ENCODE measurements at places on chromosomes 1 and 21.

- H3K4me1 ChIP-seq = no peaks in the 10 kb centered on the region
- H3K36me3 ChIP-seq = peaks cover 4% of the 10 kb centered on the region
- no peaks in the 10 kb centered on the region for H3K27me3 ChIP-seq
- no peak for DNase-seq
- no peak overlapping the region for H3K4me3 ChIP-seq
These were observed 175.6 kb upstream of the HP1BP3 start for GRCh38 chr1:20962576-20963258.

- H3K27me3 ChIP-seq = no peaks in the 10 kb centered on the region
- no peak overlapping the region for H3K27ac ChIP-seq
- DNase-seq = no peak
- H3K4me3 ChIP-seq = peak overlapping the region; percentile 49
- no peaks in the 10 kb centered on the region for H3K36me3 ChIP-seq
These were observed 56.1 kb downstream of the GABPA start for GRCh38 chr21:25790878-25791204.

- H3K4me1 ChIP-seq = no peaks in the 10 kb centered on the region
- no peak for DNase-seq
- peaks cover 90% of the 10 kb centered on the region for H3K36me3 ChIP-seq
- no peaks in the 10 kb centered on the region for H3K27me3 ChIP-seq
- H3K27ac ChIP-seq = no peak overlapping the region
These were observed 13.6 kb downstream of the SRSF11 start for GRCh38 chr1:70234733-70235132.

GRCh38 chr1:56031001-56031400, 548.4 kb downstream of the PLPP3 start:
- H3K4me1 ChIP-seq = no peaks in the 10 kb centered on the region
- DNase-seq = no peak
- H3K27me3 ChIP-seq = no peaks in the 10 kb centered on the region
- no peak overlapping the region for H3K4me3 ChIP-seq
- H3K27ac ChIP-seq = no peak overlapping the region
- no peaks in the 10 kb centered on the region for H3K36me3 ChIP-seq

DNA sequence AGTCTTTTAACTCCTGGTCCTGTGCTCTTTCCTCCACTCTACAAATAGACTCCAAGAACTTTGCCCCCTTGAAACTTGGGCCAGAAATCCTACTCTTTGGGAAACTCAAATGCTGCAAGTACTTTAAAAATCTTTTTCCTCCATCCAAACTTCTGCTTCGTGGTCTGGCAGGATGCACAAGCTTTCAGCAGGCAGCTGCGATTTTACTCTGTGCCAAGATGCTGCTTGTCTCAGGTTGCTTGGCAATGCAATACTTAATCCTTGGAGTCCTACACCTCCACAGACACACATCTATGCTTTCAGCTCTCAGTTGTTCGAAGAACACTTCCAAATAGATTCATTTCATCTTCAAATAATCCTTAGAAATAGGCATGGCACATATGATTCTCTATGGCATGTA, 435.3 kb upstream of the USP24 start:
- H3K4me1 ChIP-seq = no peaks in the 10 kb centered on the region
- DNase-seq = no peak
- H3K4me3 ChIP-seq = no peak overlapping the region
- no peaks in the 10 kb centered on the region for H3K36me3 ChIP-seq

DNA sequence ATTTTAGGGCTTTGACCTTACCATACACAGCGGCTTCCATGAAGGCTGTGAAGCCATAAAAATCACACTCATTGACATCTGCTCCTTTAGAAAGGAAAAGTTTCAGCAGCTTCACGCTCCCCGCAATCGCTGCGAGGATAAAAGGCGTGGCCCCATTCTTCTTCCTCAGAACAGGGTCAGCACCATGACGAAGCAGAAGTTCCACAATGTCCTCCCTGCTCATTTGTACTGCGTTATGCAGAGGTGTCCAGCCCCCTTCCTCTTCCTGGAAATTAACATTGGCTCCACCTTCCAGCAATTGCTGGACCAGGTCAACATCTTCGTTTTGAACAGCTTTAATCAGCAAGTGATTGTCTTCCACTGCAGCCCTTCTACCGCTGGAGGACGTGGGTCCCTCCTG, 2.7 kb downstream of the RNASEL start:
- DNase-seq = no peak
- H3K27me3 ChIP-seq = no peaks in the 10 kb centered on the region
- H3K4me1 ChIP-seq = peaks cover 9% of the 10 kb centered on the region
- no peak overlapping the region for H3K27ac ChIP-seq

GRCh38 chr1:12202190-12202497, 27.7 kb upstream of the VPS13D start:
- DNase-seq = no peak
- peaks cover 1% of the 10 kb centered on the region for H3K27me3 ChIP-seq
- H3K4me1 ChIP-seq = peaks cover 21% of the 10 kb centered on the region
- H3K36me3 ChIP-seq = no peaks in the 10 kb centered on the region
- no peak overlapping the region for H3K27ac ChIP-seq

DNA sequence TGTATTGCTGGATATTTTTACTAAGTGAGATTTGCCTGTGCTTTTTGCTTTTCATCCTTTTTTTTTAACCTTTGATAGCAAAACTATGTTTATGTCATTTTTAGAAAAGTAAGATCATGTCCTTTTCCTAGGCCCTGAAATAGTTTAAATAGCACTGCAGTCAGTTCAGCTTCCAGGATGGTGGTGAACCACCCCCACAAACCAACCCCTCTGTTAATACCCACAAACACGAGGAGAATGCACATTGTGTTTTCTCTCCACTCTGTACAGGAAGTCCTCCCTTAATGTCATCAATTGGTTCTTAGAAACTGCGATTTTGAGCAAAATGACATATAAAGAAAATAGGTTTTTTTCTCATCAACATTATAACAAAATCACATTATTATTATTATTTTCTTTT, 117.7 kb upstream of the DSCAM start:
- no peaks in the 10 kb centered on the region for H3K27me3 ChIP-seq
- no peak for DNase-seq
- no peak overlapping the region for H3K4me3 ChIP-seq
- H3K27ac ChIP-seq = no peak overlapping the region

GRCh38 chr1:240909701-240910457, 297.9 kb upstream of the GREM2 start:
- H3K36me3 ChIP-seq = no peaks in the 10 kb centered on the region
- H3K4me1 ChIP-seq = no peaks in the 10 kb centered on the region

DNA sequence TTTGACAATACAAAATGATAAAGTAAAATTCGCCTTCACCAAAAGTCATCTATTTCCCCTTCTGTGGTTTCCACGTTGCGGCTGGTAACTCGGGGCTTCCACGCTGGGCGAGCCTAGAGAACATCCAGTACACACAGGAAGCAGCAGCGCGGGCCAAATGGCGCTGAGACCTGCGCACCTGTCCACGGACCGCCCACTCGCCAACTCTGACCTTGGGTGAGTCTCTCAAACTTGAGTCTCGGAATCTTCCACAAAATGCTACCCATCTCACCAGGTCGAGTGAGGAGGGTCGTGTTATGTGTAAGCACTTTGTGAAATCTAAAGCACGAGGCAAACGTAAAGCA, 820 bp upstream of the TTF2 start:
- peaks cover 23% of the 10 kb centered on the region for H3K4me1 ChIP-seq
- H3K27ac ChIP-seq = peak overlapping the region; percentile 79
- H3K36me3 ChIP-seq = no peaks in the 10 kb centered on the region
- no peaks in the 10 kb centered on the region for H3K27me3 ChIP-seq

DNA sequence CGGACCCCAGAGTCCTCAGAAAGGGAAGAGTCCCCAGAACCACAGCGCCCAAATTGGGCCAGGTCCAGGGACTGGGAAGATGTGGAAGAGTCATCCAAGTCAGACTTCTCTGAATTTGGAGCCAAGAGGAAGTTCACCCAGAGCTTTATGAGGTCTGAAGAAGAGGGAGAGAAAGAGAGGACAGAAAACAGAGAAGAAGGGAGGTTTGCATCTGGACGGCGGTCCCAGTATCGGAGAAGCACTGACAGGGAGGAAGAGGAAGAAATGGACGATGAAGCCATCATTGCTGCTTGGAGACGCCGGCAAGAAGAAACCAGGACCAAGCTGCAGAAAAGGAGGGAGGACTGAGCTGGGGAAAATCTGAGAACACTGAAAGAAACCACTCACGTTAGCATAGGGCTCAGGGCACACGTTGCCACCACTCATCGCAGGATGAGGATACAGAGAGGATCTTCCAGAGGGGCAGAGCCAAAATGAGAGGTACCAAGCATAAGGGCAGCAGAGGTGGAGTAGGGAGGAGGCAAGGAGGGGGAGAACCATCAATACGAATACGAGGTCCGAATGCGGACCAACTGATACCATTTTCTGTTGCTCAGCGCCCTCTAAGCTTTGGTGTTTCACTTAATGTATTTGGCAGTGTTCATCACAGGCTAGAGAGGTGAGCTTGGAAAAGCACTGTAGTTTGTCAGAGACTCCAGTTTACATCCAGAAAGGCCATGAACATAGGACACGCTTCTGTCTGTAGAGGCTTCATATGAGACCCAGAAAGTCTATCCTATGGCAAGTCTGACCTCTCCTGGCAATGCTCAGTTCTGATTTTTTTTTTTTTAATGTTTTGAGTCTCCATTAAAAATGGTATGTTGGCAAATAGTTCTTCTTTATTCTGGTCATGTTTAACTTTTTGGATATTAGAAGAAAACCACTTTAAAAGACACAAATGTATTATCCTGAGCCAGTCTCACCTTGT, 34.7 kb downstream of the STYXL2 start:
- no peak overlapping the region for H3K4me3 ChIP-seq
- H3K4me1 ChIP-seq = no peaks in the 10 kb centered on the region
- no peaks in the 10 kb centered on the region for H3K36me3 ChIP-seq
- no peak overlapping the region for H3K27ac ChIP-seq
- peaks cover 9% of the 10 kb centered on the region for H3K27me3 ChIP-seq

DNA sequence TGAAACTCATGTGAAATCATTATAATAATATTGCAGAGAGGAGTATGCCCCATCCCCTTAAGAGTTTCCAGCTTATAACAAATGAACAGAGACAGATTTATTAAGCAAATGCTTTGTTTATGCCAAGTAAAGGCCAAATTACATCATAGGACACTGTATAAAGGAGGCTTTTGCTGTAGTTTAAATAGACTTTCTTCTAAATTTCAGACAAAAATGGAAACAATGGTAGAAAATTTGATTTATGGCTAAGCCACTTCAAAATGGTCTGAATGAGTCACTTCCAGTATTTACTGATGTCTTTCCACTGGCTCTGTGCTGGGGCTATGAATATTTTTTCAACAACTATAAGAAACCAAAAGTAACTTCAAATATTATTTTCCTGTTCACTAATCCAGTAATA, 81.1 kb upstream of the ST6GALNAC5 start:
- no peaks in the 10 kb centered on the region for H3K27me3 ChIP-seq
- no peak for DNase-seq
- no peaks in the 10 kb centered on the region for H3K4me1 ChIP-seq
- H3K36me3 ChIP-seq = no peaks in the 10 kb centered on the region

DNA sequence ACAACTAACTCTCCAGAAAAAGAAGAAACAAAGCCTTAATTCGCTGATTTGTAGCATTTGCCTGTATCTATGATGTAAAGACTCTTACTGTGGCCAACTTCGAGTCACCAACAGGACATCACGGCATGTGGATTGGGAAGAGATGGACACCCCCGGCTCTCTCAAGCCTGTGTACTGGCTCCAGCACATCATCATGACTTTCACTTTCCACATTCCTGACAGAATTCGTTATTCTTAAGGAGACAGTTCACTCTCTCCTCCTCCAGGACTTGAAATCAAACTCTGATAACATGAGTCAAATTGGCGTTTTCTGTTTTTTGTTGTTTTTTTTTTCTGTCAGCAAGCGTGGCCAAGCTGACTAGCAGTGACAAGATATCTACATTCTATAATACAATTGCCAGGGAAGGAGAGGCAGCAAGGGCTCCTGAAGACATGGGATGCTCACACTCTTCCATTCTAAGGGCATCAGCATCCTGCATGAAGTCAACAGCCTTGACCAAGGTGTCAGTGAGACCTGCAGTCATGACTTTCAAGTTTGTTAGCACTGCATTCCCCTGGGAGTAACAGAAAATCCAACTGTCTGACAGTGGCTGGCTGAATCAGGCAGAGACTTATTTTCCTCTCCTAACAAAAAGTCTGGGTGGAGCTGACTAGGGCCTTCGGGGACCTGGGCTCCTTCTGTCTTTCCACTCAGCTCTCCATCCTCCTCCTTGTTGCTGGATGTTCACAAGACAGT, 13.3 kb upstream of the TRAF3IP3 start:
- H3K27me3 ChIP-seq = no peaks in the 10 kb centered on the region
- H3K4me3 ChIP-seq = no peak overlapping the region
- no peaks in the 10 kb centered on the region for H3K36me3 ChIP-seq
- no peak overlapping the region for H3K27ac ChIP-seq
- H3K4me1 ChIP-seq = 0 out of 2 replicates have a peak, but pooled peaks cover 3% of the 10 kb centered on the region

DNA sequence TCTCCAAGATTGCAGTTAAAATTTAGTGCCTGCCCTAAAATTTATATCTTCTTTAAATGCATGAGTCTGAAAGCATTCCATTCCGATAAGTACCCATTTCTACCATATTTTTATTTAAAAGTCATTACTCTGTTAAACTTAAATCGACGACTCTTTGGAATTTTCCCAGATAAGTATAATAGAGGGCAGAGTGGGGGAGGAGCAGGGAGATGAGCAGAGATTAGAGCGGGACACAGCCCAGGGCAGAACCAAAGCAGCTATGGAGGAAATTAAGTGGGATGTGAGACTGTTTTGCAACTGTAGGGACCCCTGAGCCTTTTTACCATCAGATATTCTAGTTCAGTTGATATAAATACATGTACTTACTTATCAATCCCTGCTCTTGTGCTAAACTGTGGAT, 257.9 kb downstream of the FGGY start:
- no peak for DNase-seq
- H3K36me3 ChIP-seq = no peaks in the 10 kb centered on the region
